Epithelial cell of prostate (primary cell): ENCODE measurements at places on chromosomes 2 and 18.
A peak's percentile ranks its signal among the peaks of the same experiment; 100 is the strongest.

DNA sequence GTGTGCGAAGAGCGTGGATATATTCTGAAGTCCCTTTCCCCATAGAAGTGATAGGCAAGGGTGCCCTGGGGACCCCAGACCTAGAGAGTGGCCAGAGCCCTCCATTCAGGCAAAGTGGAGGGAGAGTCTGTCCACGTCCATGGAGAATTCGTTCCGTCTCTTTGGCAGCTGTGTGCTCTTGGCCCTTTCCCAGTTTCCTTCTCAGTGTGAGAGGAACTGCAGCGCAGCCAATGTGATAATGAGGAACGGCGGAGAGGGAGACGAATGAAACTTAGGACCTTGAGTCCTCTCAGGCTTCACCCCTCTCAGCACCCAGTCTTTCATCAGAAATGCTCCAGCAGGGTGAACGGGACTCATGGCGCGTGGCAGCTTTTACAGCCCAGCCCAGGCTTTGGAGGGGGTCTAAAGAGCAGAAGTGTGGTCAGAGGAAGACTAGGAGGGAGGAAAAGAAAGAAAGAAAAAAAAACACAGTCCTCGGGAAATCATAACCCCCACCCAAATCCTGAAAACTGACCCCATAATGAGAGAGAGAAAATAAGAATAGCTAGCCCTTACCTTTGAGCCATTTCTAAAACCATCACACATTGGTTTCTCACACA lies 95.0 kb upstream of the RIOK3 start:
- no peak for DNase-seq

GRCh38 chr2:84861539-84861938 lies 19.3 kb downstream of the TRABD2A start:
- DNase-seq = no peak

- DNase-seq = no peak
Measured at GRCh38 chr2:3302751-3303582, 74.7 kb downstream of the EIPR1 start.

- no peak for DNase-seq
Measured at GRCh38 chr2:109233643-109234042, 104.6 kb downstream of the SH3RF3 start.

GRCh38 chr2:221389904-221390303 lies 182.2 kb downstream of the EPHA4 start:
- no peak for DNase-seq

- DNase-seq = no peak
Measured at GRCh38 chr2:39608686-39609441, 56.9 kb upstream of the TMEM178A start.

- no peak for DNase-seq
Measured at GRCh38 chr18:23521907-23522306, 18.6 kb downstream of the RMC1 start.

- DNase-seq = no peak
Measured at GRCh38 chr2:12006850-12007249, 260.4 kb downstream of the LPIN1 start.

DNA sequence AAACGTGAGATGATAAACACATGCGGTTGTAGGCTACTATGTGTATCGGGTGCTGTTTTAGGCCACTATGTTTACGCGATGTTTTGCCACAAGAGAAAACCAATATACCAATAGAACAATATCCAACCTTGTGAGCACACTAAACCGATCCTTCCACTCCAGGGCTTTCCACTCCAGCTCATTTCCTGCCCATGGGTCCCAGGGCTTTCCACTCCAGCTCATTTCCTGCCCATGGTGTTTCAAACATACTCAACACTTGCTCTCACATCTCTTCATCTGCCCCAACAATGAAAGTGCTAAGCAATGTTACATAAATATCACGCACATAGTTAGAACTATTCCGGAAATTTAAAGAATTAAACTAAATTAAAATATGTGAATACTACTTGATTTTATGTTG lies 80.0 kb downstream of the EPB41L3 start:
- DNase-seq = no peak

GRCh38 chr2:96769814-96770213 lies 9.1 kb downstream of the CNNM4 start:
- DNase-seq = no peak

DNA sequence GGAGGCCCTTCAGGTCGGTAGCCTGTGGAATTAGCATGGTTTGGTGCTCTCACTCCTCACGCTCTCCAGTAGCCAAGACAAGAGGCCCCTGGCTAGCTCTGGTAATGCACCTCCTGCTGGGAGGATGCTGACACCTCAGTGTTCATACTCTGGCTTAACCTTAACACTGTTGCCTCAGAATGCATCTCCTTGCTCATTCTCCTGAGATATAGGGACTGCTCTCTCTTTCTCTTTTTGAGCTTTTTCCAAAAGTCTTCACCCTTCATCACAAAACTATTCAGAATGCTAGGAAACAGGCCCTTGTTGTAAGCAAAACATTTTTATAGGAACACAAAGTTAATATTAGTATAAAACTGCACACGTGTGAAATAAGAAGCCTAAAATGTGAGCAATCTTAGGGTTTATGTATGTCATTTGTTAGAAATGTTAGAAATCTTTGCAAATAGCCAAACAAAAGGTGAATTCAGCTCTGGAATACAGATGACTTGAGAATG lies 17.3 kb upstream of the IMPA2 start:
- DNase-seq = no peak

- no peak for DNase-seq
Measured at GRCh38 chr2:227125506-227125905, 38.5 kb downstream of the COL4A4 start.

GRCh38 chr2:148501545-148501944 lies 143.0 kb upstream of the EPC2 start:
- no peak for DNase-seq

DNA sequence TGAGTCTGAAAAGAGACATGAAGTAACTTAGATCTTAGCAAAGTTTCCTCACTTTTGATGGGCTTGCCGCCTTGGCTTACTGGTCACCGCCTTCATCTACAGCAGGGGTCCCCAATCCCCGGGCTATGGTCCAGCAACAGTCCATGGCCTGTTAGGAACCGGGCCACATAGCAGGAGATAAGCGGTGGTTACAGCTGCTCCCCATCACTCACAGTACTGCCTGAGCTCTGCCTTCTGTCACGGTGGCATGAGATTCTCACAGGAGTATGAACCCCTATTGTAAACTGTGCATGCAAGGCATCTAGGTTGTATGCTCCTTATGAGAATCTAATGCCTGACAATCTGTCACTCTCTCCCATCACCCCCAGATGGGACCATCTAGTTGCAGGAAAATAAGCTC lies 72.9 kb downstream of the BIN1 start:
- DNase-seq = no peak

DNA sequence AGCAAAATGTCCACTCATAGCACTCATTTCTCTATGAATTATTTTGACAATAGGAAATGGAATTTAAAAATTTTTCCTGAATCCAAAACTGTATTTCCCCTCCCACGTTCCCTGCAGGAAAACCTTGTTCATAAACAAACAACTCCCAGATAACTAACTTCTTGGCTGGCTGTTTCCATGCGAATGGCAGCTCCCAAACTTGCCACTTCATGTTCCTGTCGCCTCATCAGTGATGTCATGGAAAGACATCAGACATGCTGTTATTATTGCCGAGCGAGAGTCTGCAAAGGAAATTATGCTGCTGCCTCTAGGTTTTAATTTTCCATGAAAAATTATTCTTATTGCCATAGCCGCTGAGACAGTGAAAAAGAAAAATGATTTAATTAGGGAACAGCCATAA lies 117.0 kb upstream of the RIOK3 start:
- no peak for DNase-seq

DNA sequence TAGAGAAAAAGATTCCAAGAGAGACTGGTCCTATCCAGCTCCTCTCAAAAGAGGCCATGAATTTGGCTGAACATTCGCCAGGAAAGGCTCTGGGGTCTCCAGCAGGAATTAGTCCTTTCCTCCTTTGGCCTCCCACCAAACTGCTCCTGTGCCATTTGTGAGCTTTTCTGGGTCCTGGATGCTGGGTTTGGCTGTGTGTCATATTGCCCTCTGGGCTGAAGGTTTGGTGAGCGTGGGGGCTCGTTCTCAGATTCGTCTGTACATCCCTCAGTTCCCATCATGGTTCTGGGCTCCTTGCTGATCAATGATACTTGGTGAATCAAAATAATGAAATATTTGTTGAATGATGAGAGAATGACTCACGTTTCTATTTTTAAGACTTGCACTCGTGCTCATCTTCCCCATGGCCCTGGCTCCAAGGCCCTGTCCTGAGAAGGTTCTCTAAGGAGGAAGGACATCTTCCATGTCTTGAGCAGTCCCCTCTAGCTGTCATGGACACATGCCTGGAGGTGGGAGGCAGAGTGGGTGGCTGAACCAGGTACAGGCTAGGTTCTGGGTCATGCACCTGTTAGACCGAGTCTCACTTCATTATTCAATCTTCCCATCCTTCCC lies 47.8 kb upstream of the RHOB start:
- no peak for DNase-seq

GRCh38 chr2:100733391-100734187 lies 86.3 kb upstream of the NPAS2 start:
- DNase-seq = no peak

- DNase-seq = peak; percentile 55
Measured at GRCh38 chr2:67917332-67918054, 145.3 kb downstream of the C1D start.

GRCh38 chr18:45116116-45116515 lies 435.4 kb downstream of the SETBP1 start:
- DNase-seq = no peak

GRCh38 chr18:60060578-60060977 lies 160.8 kb downstream of the PMAIP1 start:
- DNase-seq = no peak

GRCh38 chr2:138185827-138186226 lies 221.6 kb downstream of the HNMT start:
- DNase-seq = no peak

DNA sequence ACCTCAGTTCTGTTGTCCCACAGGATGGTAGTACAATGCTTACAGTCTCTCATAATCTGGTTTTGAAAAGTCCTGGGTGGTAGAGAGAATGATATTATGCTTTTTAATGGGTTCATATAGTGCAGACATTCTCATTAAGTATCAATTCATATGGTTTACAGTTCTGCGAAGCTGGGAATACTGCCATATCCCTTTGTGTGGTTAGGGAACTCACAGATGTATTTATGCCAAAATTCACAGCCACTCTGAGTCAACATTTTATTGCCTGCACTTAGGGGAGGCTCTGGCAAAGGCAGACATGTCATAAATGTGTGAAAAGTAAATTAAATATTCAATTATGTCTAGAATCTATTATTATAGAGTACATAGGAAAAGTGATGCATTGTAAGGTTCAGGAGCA lies 808.2 kb downstream of the SUCLG1 start:
- DNase-seq = no peak

DNA sequence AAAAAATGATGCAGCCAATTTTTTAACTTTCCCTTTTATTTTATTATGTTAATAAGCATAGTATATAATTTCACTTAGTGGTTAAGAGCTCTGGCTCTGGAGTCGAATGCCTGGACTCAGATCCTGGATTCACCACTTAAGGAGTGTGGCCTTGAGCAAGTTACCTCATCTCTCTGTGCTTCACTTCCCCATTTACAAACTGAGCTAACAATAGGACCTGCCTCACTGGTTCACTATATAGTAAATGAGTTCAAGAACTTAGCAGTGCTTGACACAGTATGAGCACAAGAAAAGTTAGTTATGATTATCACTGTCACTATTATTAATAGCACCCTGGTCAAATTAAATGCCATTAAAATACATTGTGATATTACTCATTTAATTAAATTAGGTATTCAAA lies 30.6 kb downstream of the SCN3A start:
- no peak for DNase-seq

GRCh38 chr2:158217593-158217992 lies 115.9 kb downstream of the UPP2 start:
- DNase-seq = no peak

DNA sequence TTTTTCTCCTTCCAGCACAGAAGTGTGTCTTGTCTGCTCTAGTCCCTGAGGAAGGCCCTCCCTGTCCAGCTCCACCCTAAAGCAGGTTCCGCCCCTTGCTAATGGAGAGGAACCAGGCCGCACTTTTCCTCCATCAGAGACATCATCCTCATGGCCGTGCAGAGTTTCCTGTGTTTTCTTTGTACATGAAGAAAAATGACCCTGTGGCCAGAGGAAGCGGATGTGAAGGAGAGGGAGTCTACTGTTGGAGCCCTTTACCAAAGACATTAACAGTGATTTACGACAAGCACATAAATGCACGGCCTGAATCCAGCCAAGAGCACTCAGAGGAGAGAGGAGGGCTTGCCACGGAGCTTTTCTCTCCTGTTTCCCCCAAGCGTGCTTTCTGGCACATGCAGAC lies 109.5 kb downstream of the RNF144A start:
- no peak for DNase-seq

DNA sequence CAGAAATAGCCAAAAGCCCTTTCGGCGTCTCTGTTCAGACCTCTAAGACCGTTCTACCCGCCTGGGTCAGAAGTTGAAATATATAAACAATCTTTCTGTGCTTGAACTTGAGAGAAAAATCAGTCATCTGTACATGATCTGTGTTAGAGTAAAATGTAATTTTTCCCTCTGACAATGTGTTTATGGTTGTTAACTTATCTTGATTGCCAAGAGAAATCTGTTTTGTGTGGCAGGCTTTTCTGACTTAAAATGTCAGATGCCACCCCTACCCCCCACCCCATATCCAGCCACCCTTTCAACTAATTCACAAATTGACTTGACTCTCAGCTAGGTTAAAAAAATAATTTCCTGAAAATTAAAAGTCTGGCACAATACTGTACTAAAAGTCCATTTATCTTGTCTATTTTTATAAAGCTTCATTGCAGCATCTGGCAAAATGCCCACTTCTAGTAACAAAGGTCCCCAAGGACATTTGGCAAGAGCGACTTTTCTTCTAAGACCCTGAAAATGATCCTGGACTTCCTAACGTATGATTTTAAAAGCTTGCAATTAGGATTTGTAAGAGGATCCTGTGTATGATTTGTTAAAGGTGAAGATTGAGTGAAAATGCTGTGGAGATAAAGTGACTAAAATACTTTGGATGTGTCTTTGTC lies 304.2 kb downstream of the EPHA4 start:
- DNase-seq = no peak

DNA sequence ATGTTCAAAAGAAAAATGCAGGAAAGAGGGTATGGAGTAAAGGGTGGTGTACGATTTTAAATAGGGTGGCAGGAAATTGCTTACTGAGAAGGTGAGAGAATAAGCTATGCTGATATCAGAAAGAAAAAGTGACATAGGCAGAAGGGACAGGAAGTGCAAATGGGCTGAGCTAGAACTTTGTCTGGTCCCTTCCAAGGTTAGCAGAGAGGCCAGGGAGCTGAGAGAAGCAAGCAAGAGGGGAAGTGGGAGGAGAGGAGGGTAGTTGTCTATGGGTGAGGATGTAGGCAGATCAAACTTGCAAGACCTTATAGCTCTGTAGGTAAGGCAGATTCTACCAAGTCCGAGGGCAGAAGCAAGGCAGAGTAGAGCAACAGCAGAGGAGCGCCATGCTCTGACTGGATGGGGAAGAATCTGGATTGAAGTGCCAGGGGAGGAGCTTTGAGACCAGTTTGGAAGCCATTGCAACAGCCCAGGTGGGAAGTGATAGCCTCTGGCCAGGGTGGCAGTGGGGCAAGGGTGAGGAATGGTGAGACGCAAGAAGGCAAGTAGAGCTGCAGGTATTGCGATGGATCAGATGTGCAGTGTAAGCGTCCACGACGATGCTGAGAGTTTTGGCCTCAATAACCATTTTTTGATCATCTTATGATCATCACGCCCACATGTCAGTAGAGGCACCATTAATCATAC lies 134.4 kb upstream of the APCDD1 start:
- no peak for DNase-seq
